ENCODE measurements at places on chromosomes 4 and X.
A peak's percentile ranks its signal among the peaks of the same experiment; 100 is the strongest.

DNA sequence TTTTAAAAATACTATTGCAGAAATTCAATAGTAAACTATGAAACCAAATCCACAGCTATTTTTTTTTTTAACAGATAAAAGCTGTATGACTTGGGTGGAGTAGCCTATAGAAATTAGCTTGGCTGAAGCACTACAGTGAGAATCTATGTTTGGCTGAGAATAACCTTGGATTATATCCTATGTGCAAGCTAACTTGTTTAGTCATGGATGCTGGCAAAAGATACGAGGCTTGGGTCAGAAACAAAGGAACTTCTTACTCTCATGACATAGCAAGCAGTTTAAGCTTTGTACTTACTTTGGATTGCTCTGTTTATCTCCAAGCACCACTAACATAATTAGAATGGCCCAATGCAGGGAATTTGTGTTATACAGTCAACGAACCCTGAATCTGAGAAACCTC lies 119.2 kb upstream of the GRID2 start:
- DNase-seq = no peak

GRCh38 chr4:29326816-29327215 lies 1393.4 kb upstream of the PCDH7 start:
- no peak for DNase-seq

DNA sequence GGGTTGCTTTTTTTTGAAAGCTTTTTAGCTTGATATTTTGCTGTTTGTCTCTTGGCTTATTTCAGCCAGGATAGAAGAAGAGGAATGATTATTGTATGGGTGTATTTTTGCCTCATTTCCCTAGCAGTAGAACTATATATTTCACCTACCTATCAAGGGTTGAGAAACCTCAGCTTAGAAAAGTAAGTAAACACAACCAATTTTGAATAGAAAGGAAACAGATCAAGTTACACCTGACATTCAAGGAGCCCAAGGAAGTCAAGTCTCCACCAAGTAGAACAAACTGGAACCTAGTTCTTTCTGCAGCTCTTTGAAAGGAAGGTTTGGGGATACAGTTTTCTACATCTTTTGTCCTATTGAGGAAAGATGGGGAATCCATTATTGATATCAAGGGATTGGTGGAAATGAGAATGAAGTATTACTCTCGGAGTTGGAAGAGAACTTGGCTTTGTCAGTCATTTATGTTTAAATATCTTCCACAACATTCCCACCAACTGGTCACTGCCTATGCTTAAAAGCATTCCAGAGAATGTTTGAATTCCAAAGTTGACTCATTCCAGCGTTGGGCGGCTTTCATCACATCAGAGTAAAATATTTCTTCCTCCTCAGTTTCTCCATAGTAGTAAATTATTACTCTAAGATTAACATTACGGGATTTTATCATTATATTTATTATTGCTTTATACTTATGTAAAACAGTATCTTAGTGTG lies 207.8 kb upstream of the CNKSR2 start:
- no peak for DNase-seq

DNA sequence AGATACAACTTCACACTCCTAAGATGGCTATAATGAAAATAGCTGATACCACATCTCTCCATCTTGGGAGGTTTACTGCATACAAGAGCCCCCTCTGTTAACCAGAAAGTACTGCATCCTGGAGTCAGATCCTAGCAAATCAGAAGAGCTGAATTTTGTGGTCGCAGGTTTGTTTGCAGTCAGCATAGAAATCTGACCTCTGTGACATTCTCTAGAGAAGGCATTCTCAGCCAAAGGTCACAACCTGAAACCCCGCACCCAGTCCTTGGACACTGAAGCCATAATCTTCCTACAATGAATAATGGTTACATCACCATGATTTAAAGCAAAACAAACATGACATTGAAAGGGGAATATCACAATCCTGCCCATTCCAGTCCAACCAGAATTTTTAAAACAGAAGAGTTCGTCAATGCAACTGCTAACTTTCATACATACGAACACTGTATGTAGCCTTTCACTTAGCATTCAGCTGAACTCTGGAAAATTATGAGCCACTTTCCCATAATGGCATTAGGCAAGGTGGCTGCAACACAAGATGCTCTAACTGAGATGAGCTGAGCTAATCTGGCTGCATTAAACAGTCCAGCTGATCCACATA lies 17.6 kb downstream of the HS6ST2 start:
- DNase-seq = no peak

DNA sequence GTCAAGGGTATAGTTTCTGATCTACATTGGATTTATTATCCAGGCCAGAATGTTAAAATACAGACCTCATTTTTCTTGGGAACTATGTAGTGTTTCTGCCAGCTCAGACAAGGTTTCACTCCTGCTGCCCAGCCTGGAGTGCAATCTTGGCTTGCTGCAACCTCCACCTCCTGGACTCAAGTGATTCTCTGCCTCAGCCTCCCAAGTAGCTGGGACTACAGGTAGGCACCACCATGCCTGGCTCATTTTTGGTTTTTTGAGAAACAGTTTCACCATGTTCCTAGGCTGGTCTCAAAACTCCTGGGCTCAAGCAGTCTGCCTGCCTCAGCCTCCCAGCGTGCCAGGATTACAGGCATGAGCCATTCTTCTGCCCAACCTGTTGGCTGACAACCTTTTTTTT lies 5.7 kb downstream of the RPL34 start:
- DNase-seq = no peak

DNA sequence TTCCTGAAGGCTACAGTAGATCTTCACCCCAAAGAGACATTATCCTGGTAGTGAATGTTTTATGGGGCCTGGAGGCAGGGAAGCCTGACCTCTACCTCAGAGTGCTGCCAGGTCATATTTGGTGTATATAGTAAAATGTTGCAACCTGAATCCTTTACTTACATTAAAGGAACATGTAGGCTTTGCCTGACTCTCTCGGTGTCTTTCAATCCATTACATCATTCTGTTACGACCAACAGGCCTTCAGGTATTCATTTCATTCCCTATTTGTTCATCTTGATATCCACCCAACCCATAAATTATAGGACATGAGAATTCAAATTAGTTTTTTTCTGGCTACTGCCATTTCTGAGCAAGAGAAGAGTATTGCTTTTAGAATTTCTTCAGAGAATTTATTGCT lies 116.5 kb downstream of the CFAP299 start:
- no peak for DNase-seq

- DNase-seq = no peak
Measured at GRCh38 chrX:38891641-38892413, 90.6 kb downstream of the MID1IP1 start.

DNA sequence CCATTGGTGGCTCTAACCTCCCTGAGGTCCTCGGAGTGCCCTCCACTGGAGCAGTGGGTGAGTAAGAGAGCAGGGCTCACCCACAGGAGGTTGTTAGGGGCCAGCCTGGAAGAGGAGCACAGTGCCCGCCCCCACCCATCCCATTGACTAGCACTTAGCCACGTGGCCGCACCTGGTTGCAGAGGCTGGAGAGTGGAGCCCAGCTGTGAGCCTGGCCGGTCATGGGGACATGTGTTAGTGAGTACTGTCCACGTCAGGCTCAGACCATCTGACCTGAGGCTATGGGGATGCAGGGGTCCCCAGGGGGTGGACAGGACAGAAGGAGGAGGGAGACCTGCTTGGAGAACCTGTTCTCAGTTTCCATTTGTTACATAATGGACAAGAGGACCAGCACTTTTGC lies 1.4 kb upstream of the MAN2B2 start:
- DNase-seq = no peak

DNA sequence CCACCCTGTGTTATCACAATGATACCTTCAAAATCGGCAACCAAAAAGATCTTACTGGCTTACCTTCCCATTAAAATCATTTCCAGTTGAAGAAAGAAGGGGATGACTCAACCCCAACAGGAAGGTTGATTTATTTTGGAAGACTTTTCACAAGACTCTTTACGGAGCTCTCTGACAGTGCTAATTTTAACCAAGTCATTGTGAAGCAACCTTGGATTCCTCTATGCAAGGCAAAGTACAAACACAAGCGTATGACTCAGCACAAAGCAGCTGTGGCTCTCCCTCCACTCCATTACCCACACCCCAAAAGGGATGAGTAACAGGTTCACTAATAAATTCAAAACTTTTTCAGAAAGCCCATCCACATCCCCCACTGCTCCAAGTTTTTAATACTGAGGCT lies 213.8 kb upstream of the FGF13 start:
- no peak for DNase-seq

- DNase-seq = no peak
Measured at GRCh38 chrX:45783002-45783401, 582.3 kb upstream of the DIPK2B start.

DNA sequence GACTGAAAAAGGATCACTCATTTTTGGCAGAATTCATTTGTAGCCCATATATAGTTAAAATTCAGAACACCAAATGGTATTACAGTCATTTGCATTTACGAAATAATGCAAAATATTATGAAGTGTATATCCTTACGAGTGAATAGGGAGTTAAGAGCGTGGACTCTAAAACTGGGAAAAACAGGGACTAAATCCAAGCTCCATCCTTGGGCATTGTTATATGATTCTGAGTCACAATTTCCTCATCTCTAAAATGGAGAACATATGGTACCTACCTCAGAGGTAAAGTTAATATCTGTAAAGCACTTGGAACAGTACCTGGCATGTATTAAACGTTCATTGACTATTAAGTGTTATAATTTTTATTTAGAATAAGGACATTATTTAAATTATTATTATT lies 106.3 kb downstream of the ZAR1 start:
- DNase-seq = no peak

DNA sequence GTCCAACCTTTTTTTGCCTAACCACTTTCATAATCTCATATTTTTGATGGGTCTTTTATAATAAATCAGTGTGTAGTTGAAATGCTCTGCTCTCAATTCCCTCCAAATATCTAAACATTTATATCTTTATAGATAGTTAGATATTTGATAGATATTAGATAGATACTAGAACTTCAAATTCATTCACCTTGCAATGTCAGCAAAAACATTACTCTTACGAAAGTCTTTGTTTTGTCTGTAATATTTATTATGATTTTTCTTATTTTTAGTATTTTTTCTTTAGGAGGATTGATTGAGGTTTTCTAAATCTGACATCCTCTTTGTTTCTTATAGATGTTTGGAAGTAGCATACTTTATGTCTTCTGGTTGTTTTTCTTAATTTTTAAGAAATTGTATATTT lies 2563.6 kb downstream of the PCDH7 start:
- no peak for DNase-seq

GRCh38 chr4:147401221-147401620 lies 79.7 kb upstream of the EDNRA start:
- no peak for DNase-seq

GRCh38 chr4:128863312-128864075 lies 54.0 kb downstream of the JADE1 start:
- peak; percentile 67 for DNase-seq

GRCh38 chr4:37685161-37685822 lies 884 bp downstream of the RELL1 start:
- DNase-seq = peak; percentile 59

DNA sequence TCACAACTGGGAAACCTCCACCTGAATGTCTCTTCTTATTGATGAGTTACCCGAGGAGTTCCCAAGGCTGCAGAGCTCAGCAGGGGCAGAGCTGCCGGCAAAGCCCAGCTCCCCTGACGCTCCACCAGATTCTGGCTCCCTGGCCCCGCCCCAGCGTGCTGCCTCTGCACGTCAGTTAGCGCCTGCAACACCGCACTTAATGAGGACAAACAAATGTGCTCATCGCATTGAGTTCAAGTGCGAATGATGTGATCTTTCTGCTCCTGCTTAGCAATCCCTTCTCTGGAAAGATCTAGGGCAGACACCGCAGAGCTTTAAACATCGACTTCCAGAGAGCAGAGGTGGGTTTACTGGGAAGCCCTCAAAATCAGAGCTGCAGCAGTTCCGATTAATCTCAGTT lies 55.5 kb upstream of the FBXW7 start:
- DNase-seq = peak; percentile 13

DNA sequence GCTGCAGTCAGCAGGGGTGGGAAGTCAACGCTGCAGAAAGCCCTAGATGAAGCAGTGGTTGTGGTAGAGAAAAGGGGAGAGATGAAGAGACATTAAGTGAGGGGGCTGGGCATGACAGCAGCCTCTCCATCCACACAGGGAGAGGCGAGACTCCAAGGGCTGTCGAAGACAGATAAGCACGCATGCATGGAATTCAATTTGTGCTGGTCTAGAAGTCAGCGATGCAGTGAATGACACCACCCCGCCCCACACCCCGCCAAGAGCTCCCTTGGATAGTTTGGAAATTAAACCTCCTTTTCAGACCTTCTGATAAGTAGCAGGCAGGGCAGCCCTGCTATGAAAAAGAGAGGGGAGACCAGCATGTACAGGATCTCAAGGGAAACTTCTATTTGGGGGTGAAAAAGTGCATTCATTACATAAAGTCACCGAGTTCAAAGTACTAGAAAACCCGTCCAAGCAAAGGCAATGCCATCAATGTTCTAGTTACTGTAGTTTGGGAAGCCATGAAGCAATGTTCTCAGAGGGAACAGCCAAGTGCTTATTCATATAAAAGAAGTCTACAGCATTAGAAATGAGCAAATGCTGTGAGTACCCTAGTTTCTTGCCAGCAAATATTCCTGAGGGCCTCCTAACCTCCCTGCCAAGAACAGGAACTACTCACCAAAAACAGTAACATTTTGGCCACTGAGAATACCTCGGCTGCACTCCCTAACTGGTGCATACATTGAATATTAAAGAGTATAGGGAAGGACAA lies 152.3 kb upstream of the ANXA10 start:
- DNase-seq = no peak

GRCh38 chr4:39304651-39305050 lies 61.5 kb downstream of the RFC1 start:
- no peak for DNase-seq

DNA sequence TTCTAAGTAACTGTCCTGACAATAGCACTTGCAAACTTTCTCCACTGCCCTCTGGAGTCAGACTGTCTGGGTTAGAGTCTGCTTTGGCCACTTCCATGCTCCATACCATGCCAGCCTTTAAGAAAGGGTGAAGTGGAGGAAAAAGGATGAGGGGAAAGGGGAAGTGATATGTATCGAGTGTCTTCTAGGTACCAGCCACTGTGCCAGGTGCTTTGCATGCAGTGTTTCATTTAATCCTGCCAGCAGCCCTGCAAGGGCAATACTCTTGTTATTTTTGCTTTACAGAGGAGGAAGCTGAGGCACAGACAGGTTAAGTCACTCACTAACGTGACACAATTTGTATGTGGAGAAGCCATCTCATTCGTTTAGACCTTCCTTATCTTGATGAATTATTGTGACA lies 55.6 kb downstream of the RTL9 start:
- DNase-seq = no peak

Measured in CD4-positive, alpha-beta T cell treated with Interleukin-2 at 100 ng/mL for 4 hours (primary cell).